Erythroblast (primary cell): ENCODE measurements at places on chromosomes 7 and 10.

- DNase-seq = no peak
Measured at GRCh38 chr7:49596701-49597491, 176.5 kb upstream of the VWC2 start.

- DNase-seq = no peak
Measured at GRCh38 chr7:15128716-15129115, 226.2 kb upstream of the DGKB start.

DNA sequence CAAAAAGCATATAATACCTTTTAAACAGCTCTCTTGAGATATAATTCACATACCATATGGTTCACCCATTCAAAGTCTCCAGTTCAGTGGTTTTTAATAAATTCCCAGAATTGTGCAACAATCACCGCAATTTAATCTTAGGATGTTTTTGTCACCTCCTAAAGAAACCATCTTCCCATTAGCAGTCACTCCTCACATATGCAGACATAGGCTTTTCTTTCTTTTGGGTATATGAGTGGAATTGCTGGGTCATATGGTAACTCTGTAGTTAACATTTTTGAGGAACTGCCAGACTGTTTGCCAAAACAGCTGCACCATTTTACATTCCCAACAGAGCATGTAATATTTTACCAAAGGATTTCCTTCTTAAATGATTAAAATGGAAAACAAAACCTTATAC, 57.0 kb downstream of the CC2D2B start:
- no peak for DNase-seq

DNA sequence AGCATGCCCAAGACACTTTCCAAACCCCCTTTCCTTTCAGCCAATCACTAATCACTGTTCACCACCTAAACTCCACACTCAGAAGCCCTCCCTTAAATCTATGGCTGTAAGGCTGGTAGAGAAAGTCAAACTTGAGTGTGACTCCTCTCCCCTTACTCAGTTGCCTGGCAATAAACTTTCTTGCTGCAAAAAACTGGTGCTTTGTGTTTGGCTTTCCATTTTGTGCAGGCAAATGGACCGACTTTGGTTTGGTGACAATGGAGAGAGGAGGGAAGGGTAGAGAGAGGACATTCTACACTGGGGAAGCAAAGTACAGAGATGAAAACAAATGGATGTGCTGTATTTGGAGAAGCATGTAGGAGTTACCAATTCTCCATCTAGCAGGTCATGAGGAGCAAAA, 84.9 kb downstream of the SLC25A13 start:
- DNase-seq = no peak

DNA sequence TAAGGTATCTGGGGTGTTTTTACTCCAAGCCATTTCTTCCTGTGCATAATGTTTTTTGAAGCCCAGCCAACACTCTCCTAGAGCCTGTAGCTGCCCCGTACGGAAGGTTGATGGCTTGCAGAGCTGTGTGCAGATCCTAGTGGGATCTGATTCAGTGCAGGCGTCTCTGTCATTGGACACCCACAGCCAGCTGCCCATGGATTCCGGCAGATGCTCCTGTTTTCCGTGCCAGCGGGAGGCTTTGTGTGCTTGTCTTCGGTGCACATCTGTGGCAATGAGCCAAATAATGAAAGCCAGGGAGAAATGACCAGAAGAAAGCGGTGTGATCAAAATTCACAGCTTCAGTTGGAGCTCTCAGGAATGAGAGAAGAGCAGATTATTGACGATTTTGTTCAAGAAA, 426.4 kb downstream of the TYW1 start:
- DNase-seq = no peak

DNA sequence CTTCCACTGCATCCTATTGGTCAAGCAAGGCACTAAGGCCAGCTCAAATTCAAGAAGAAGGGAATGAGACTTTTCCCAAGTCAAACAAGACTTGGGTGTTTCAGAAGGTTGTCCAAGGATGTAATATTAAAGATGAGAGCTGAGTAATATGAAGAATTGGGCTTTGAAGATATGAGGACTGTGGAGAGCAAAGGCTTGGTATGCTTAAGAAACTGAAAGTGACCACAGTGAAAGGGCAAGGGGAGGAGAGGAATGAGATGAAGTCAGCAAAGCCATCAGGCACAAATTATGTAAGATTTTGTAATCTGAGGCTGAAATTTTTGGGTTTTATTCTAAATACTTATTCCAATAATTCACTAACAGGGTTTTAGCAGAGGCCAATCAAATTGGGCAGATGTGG, 38.6 kb upstream of the NPY start:
- DNase-seq = no peak

GRCh38 chr10:133130602-133131001, 29.4 kb upstream of the KNDC1 start:
- DNase-seq = no peak

DNA sequence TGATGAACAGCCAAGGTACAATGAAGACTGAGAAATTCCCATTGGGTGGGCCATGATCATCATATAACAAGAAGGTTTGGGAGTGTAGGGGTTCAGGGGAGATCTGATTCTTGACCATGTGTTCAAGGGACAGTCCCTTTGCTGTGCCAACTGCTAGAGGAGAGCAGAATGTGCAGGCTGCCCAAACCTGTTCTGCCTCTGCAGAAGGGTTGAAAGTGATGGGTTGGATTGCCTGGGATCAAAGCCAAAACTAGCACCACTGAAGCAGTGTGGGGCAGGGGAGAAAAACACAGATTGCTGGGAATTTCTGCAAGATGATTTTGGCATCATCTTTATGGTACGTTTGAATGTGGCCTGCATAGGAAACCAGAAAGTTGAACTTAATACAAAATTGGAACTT, 303.9 kb downstream of the OTUD1 start:
- DNase-seq = no peak

DNA sequence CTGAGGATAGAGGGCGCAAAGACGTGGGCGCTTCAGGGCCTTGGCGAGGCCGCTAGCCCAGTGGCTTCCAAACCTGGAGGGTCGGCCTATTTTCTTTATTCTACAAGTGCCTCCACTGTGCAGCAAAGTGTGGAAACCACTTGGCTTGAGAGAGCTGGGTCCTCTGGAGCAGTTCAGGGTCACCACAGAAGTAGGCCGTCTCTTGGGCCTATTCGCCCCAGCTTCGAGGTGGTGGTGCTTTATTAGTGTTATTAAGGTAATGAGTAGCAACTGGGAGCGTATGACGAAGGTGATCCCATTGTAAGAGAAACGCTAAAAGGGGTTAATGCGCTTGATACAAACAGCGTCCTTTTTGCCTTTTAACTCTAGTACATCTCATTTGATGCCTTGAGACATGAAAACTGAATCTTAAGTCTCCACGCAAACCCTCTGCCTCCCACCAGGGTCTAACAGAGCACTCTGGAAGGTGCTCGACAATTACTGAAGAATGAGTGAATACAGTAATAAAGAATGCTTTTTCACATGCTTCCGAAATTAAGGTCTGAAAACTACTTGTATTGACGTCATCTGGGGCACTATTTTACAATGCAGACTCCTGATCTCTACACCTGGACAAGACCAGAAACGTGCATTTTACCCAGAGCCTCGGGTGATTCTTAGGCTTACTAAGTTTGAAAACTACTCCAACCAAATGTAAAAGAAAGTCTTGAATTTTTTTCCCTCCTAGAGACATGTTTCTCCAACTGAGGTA, 647 bp upstream of the GSAP start:
- DNase-seq = no peak

- DNase-seq = peak; percentile 96
Measured at GRCh38 chr10:102394079-102394800, 1.3 kb upstream of the NFKB2 start.

GRCh38 chr7:20786049-20786412, 655 bp downstream of the SP8 start:
- DNase-seq = no peak

GRCh38 chr7:886626-887487, 10.5 kb downstream of the GET4 start:
- no peak for DNase-seq

GRCh38 chr7:69002416-69002815, 595.9 kb upstream of the AUTS2 start:
- no peak for DNase-seq

DNA sequence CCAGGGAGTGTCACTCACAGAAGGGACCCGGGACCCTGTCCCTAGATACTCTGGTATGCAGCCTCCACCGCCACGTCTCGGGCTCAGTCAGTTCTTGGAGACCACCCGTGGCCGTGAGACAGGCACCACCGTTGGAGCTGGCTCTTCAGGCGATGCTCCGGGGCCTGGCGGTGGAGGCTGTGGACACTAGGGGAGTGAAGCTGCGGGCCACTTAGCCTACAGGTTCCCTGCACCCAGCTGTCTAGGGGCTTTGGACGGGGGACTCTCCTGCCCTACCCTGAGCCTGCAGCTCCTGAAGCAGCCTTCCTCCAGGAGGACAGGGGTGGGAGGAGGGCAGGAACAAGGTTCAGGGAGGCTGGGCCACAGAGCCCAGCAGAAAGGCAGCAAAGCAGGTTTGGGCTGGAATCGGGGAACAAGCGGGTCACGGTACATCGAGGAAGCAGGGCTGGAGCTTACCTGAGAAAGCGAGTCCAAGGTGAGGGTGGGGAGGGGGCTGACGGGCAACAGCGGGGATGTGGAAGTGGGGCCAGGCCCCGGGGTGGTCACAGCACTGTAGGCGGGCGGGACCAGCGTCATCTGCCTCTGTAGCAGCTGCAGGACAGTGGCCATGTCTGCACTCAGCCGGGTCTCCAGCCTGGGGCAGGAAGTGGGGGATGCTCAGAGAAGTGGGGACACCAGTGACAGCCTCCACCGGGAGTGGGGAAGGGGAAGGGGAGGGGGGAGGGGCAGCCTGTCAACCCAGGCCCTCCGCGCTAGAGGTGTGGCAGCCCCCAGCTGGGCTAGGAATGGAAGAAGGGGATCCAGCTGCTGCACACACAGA, 31.5 kb downstream of the KCNH2 start:
- no peak for DNase-seq

DNA sequence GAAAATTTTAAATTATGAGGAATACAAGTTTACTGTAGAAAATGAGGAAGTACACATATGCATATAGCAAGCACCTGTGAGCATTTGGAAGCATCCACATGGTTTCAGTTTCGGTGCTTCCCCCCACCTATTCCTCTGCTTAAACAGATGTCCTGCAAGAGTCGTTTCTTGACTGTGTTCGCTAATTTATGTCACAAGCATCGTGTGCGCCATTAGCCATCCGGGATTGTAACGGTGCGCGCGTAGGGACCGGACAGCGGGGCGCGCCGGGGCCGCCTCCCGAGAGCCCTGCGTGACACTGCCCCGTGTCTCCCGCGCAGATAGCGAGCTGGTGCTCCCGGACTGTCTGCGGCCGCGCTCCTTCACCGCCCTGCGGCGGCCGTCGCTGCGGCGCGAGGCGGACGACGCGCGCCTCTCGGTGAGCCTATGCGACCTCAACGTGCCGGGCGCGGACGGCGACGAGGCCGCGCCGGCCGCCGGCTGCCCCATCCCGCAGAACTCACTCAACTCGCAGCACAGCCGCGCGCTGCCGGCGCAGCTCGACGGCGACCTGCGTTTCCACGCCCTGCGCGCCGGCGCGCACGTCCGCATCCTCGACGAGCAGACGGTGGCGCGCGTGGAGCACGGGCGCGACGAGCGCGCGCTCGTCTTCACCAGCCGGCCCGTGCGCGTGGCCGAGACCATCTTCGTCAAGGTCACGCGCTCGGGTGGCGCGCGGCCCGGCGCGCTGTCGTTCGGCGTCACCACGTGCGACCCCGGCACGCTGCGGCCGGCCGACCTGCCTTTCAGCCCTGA, 90.9 kb downstream of the NEURL1 start:
- DNase-seq = peak; percentile 37

DNA sequence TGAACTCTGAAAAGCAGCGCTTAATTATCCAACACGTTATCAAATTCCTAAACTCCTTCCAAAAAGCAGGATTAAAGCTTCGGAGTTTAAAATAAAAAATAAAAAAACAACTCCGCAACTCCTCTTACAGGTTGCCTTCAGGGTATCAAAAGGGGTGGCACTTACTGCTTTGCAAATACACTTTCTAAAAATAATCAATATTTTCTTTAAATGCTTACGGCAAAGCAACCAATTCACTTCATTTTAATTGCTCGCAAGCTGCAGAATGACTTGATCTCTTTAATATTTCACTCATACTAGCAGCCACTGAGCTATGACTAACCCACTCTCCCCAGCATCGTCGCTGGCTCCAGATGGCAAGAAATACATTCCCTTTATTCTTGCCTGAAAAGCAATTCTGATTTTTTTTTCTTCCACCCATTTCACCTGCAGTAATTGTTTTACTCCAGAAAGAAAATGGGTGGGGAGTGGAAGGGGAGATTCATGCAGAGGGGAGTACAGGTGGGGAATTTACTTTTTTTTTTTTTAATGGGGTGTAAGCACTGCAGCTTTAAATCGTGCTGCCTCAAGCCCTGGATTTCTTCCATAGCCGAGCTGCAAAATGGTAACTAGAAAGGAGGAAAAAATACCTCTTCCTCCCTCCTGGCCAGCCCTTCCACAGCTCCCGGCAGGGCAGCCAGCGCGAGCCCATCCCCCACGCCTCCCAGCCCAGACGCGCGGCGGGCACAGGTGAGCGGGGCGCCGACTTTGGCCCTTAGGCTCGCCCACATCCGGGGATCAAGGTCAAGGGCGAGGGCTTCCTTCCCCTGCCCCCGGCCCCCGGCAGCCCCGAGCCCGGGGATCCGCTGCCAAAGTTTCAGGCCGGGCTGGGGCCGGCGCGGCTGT, 54.2 kb upstream of the FHIP2A start:
- no peak for DNase-seq

- no peak for DNase-seq
Measured at GRCh38 chr10:86362586-86363183, 3.9 kb downstream of the GRID1 start.

GRCh38 chr7:144720149-144720548, 115.7 kb downstream of the TPK1 start:
- no peak for DNase-seq

DNA sequence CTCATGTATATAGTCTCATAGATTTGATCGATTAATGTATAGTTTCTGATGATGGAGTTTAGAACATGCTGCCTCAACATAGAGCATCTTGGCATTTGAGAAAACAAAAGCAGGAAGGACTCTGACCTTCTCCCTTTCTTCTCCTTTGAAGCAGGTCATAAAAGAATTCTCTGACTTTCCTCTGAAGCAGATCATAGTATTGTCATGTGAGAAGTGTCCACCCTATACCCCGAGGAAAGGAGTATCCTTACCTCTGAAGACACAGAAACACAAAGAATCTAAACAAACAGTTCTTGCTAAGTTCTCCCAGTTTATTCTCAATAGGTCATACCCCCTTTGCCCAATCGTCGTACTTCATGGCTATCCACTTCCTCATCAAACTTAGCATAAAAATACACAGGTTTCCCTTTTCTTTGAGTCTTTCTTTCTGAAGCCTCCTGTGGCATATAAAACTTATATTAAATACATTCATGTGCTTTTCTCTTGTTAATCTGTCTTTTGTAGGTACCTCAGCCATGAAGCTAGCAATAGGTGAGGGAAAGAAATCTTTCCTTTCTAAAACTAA, 194.9 kb downstream of the REEP3 start:
- DNase-seq = no peak

- no peak for DNase-seq
Measured at GRCh38 chr10:129760003-129760315, 204.1 kb downstream of the EBF3 start.

GRCh38 chr10:3116508-3117100, 49.3 kb downstream of the PFKP start:
- DNase-seq = no peak

- no peak for DNase-seq
Measured at GRCh38 chr7:87445897-87446296, 29.6 kb downstream of the ABCB4 start.

GRCh38 chr10:9209105-9209798, 1154.8 kb downstream of the GATA3 start:
- peak; percentile 45 for DNase-seq
